ENCODE measurements at places on chromosomes 12 and 14. TPM values are rescaled to one million over a fixed set of nuclear protein-coding genes. Genes with fewer than 3 reads are reported as not detected.

Gene INHBE
- 0.40 TPM for polyA plus RNA-seq

Gene MYF6
- 0.18 TPM for polyA plus RNA-seq

Gene POTEM
- not detected for polyA plus RNA-seq

Gene DHRS2
- 55.2 TPM for polyA plus RNA-seq

Gene AKAP5
- 7.2 TPM for polyA plus RNA-seq

Gene GZMH
- 0.24 TPM for polyA plus RNA-seq

Gene CCDC175
- 0.50 TPM for polyA plus RNA-seq

Gene GALNT4
- 10.0 TPM for polyA plus RNA-seq

Gene EMP1
- 109 TPM for polyA plus RNA-seq

Gene NAB2
- 42.4 TPM for polyA plus RNA-seq

Gene DENR
- polyA plus RNA-seq, result 94.2 TPM

Gene RND1
- 2.2 TPM for polyA plus RNA-seq

DNA sequence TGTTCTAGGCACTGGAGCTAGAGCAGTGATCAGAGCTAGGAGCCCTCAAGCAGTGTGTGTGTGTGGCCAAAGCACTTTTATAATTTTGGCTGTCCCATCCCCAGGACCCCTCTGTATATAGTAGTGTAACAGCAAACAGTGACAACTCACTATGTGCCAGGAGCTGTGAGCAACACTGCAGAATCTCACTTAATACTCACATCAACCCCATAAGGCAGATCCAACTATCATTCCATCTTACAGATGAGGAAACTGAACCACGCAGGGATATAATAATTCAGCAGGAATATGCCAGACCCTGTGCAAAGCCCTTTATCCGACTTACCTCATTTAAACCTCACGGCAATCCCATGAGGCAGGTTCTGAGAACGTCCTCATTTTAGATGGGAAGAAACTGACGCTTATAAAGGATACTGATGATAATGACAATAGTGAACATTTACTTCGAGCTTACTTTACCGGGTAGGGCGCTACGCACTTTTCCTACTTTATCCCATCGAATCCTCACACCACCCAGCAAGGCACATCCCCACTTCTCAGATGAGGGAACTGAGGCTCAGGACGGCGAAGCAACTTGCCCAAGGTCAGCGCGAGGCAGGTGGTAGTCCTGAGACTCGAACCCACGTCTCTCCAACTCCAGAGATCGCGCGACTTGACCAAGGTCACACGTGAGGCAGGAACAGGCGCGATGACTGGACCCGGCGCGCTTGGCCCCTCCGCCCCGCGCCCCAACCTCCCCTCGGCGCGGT lies 687 bp downstream of the RAB35 start:
- no peak for DNase-seq

DNA sequence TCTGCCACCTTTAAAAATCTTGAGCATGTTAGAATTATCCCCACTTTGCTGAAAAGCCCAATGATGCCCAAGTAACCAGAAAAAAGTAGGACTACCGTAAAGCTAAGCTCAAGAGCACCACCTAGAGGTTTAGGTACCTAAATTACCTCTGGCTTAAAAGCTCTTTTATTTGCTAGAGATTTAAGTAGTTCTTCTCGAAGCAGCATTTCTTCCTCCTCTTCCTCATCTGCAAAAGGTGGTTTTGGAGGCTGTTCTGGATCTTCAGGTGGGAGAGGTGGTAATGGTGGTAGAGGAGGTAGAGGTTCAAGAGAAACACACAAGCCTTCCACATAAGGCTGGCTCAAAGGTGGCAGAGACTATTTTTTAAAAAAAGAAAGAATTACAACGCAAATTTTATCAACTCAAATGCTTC lies 26.9 kb downstream of the ZFC3H1 start:
- DNase-seq, result peak; percentile 41

DNA sequence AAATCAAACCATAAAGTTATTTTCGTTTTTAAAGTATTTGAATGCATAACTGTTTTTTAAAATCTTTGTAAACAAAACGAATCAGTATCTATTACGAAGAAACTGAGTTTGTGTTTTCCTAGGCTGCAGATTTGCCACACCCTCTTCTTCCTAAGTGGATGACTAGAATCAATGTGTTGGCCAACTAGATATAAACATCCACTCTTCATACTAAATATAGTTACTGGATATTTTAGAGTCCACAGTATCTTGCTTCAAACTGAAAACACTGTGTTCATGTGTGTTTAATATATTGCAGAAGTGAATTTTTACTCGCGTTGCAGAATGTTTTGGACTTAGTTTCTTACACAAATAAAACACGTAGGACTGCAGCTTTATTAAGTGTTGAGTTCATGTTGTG lies 63.2 kb downstream of the KLHL28 start:
- no peak for DNase-seq

DNA sequence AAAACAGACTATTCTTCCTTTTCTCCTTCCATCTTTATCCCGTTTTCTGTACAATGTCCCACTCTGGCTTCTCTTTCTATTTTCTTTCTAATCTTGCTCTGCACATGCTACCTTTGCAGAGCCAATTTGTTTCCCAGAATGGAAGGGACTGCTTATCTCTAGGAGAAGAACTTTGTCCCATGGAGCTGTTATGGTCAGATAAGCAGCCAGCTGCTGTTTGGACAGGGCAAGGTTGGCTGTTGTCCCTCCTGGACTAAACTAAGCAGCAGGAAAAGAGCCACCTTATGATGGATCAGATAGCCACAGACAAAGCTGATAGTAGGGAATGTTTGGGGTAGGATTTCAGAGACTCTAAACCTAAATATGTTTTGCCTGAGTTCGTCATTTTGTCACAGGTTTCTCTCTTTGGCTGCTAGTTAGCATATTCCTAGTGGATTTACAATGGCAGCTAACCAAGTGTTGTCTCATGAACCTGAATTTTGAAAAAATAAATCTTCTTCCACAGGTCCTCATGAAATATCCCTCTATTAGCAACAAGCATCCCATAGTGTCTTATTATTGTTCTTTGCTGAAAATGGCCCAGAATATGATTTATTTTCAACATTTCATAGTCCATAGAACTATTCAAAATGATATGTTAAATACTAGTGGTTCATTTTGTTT lies 262.8 kb downstream of the SLC16A7 start:
- no peak for DNase-seq

DNA sequence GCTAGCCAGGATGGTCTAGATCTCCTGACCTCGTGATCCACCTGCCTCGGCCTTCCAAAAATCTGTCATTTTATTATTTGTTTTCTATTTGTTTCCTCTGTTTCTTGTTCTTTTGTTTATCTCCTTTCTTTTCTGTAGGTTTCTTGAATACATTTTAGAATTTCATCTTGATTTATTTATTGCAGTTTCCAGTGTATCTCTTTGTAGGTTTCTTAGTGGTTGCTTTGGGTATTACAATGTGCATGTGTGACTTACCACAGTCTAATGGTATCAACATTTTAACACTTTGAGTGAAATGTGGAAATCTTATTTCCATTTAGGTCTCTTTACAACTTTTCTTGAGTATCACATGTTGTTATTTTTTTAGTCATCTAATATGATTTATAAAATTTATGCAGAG lies 29.9 kb upstream of the MUCL1 start:
- DNase-seq, result no peak

GRCh38 chr12:78959556-78959955 lies 95.0 kb downstream of the SYT1 start:
- DNase-seq, result no peak

DNA sequence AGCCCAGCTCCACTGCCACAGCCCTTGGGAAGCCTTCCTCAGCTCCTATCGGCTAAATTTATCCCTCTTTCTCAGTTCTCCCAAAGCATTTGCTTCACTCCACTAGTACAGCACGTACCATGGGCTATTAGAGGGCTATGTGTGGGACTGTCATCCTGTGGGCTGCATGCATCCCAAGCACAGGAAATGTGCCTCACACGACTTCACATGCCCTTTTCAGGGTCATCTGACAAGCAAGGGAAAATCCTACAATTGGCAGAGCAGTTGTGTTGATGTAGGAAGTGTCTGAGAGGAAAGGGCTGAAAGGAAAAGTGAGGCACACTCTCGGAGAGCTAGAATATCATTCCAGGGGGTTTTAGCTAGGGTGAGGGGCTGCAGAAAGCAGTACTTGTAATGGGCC lies 47.6 kb downstream of the NINJ2 start:
- DNase-seq, result no peak

- DNase-seq, result no peak
Measured at GRCh38 chr12:5318874-5319273, 113.0 kb upstream of the NTF3 start.

- no peak for DNase-seq
Measured at GRCh38 chr12:67853204-67853603, 136.0 kb upstream of the IFNG-AS1 start.

- DNase-seq, result no peak
Measured at GRCh38 chr12:109999649-109999971, 380 bp downstream of the ANKRD13A start.

- DNase-seq, result no peak
Measured at GRCh38 chr12:91628656-91629055, 446.0 kb upstream of the DCN start.

- no peak for DNase-seq
Measured at GRCh38 chr12:48810903-48811431, 7.3 kb upstream of the CACNB3 start.

- DNase-seq, result peak; percentile 58
Measured at GRCh38 chr14:74501135-74501614, 7.6 kb downstream of the ISCA2 start.

- no peak for DNase-seq
Measured at GRCh38 chr12:114226241-114226928, 179.6 kb downstream of the TBX5 start.

- DNase-seq, result no peak
Measured at GRCh38 chr14:84254290-84254689, 1275.7 kb upstream of the FLRT2 start.

GRCh38 chr12:132955094-132956010 lies 754 bp downstream of the ZNF605 start:
- DNase-seq, result peak; percentile 45

DNA sequence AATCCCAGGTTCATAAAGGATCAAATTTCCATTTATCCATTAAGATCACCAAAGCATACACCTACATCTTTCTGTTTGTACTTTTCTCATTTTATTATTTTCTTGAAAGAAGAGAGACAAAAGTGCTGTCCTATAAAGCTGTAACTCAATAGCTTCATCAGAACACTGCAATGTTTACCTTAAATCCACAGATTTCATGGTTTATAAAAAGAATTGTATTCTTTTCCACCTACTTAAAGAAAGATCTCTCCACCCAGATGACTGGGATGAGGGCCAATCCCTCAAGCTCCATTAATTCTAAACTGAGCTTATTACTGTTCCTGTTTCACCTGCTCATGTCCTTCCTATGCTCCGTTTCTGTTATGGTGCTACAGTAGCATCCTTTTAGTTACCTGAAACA lies 470.6 kb downstream of the BCAT1 start:
- no peak for DNase-seq

GRCh38 chr14:49044981-49045380 lies 541.2 kb downstream of the RPS29 start:
- DNase-seq, result no peak

DNA sequence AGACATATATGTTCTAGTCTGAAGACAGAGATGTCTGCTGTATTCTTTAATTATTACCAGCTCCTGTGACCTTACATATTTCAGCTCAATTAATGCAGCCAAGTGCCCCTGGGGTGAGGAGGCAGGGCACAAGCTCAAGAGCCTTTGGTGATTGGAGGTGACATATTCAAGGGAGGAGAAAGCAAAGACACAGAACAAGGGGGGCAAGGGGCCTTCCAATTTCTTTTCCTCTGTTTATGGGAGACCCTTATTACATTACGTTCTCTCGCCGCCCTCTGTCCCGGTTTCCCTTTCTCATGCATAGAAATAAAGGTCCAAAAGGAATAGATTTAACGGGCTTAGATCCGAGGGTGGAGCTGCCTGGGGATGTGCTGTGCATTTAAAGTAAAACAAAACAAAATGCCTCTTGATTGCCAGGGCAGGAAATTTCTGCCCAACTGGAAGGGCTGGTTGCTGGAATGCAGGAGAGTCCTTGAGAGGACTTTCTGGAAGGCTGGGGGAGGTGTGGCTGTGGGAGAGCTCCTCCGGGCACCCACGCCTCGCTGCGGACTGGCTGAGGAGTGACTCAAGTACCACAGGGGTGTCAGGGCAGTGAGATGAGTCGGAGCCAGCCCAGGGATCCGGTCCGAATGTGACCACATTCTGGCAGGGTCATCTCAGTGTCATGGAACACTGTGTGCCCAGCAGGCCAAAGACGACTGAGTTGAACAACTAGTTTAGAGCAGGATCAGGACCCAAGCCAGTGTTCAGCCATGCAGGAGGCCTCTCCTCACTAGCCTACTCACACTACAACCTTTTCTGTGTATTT lies 32.1 kb upstream of the GSG1 start:
- peak; percentile 44 for DNase-seq

GRCh38 chr12:119375075-119375882 lies 40.8 kb downstream of the CCDC60 start:
- no peak for DNase-seq

DNA sequence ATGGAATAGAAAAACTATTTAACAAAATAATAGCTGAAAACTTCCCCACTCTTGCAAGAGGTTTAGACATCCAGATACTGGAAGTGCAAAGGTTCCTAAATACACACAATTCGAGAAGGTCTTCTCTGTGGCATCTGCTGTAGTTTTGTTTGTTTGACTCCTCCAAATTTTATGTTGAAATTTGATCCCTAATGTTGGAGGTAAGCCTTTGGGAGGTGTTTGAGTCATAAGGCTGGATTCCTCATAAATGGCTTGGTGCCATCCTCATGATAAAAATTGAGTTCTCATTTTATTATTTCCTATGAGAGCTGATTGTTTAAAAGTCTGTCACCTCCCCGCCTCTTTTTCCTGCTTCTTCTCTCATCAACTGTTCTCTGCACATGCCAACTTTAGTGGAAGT lies 182.7 kb downstream of the MYRFL start:
- DNase-seq, result no peak

DNA sequence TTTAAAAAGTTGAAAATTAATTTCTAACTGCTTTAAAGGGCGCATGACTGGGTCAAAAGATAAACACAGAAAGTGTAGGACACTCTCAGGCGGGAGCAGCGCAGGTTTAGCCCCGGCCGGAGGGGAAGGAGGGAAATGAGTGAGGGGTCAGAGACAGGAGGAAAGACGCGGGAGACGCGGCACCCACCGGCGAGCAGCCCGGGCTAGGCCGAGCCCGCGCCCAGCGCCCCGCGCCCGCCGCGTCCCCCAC lies 591 bp downstream of the GXYLT1 start:
- no peak for DNase-seq

- DNase-seq, result no peak
Measured at GRCh38 chr12:62760779-62761178, 174.2 kb downstream of the PPM1H start.

DNA sequence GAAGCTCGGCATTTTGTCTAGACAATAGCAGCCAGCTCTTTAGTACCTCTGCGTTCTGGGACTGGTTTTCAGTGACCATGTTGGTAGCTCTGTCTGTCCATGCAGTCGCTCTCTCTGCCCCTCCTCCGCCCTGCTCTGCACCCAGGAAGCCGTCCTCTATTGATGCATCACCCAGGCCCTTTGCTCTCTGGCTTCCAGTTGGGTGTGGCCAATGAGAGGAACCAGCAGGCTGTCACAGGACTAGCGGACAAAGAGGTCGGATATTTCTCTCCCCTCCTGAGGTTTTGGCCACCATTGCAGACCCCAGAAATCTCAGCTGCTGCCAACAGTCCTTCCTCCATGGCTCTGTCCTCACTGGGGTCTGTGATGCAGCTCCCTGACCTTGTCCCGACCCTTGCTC lies 180.6 kb downstream of the TMEM132D start:
- no peak for DNase-seq

GRCh38 chr12:12788675-12789368 lies 3.4 kb downstream of the APOLD1 start:
- no peak for DNase-seq

GRCh38 chr12:112524676-112525425 lies 106.1 kb downstream of the PTPN11 start:
- no peak for DNase-seq
